ENCODE measurements at places on chromosomes 5 and 9.
A peak's percentile ranks its signal among the peaks of the same experiment; 100 is the strongest.

GRCh38 chr5:159403906-159404681 lies 73.8 kb upstream of the IL12B start:
- DNase-seq = no peak

DNA sequence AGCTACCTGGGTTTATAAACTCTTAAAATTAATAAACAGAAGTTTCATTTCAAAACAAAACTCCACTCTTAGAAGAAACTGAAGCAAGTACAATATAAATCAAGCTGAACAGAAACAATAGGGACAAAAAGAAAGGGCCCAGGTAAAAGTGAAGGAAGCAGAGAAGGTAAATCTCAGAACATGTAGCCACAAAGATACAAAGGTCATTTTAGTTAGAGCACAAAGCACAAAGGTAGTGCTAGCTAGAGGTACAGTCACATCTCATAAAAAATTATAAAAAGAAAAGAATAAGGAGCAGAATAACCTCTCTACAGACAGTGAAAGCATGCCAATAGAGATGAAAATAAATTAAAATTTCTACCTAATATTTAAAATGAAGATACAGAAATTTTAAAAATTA lies 90.4 kb upstream of the C5orf63 start:
- DNase-seq = no peak

GRCh38 chr5:72448368-72448767 lies 58.8 kb downstream of the ZNF366 start:
- no peak for DNase-seq

GRCh38 chr9:19404283-19405075 lies 4.3 kb upstream of the ACER2 start:
- DNase-seq = no peak

DNA sequence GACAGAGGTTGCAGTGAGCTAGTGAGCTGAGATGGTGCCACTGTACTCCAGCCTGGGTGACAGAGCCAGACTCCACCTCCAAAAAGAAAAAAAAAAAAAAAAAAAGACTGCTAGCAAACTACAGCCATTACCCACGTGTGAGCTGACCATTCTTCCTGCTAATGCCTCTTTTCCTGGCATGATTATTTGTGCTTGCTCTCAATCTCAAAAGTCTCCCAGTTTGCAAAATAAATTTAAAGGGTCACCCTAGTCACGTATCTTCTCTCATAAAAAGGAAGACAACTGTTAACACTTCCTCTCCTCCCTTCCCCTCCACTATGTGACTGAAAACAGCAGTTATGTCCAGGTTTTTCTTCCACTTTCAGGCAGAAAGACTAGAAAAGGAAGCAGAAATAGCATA lies 37.2 kb downstream of the TRIM36 start:
- no peak for DNase-seq

DNA sequence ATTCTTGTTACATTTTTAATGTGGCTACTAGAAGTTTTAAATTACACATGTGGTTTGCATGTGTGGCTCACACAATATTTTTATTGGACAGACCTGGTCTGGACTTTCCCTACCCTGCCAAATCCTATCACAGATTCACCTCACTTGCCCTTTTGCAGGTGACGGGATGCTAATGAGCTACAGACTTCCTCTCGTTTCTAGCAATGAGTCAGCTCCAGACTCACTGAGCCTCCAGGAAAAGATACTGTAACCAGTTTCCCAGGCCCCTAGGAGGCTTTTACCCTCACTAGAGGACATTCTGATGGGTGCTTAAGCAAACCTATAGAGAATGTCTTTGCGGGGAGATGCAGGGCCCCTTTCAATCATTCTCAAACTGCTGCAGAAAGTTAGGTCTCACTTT lies 135.4 kb downstream of the WDR41 start:
- peak; percentile 12 for DNase-seq

- no peak for DNase-seq
Measured at GRCh38 chr9:86242071-86242470, 17.4 kb downstream of the C9orf153 start.

DNA sequence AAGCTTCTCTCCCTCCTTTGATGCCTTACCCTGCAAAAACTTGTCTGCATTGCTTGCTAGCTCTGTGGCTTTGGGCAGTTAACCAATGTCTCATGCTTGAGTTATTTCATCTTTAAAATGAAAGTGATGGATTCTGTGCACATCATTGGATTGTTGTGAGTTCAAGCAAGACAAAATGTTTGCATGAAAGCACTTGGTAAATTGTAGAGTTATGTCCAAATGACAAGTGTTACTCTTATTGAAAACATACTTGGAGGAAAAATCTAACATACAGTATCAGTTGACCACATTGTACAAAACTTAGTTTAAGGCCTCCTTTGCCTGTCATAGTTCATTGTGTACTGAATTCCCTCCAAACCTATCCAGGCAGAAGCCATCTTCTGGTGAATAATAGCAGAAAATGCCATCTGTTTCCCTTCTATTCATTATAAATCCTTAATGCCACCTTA lies 30.0 kb downstream of the TGFBR1 start:
- DNase-seq = no peak

GRCh38 chr9:27110181-27110580 lies 1.2 kb downstream of the TEK start:
- no peak for DNase-seq

DNA sequence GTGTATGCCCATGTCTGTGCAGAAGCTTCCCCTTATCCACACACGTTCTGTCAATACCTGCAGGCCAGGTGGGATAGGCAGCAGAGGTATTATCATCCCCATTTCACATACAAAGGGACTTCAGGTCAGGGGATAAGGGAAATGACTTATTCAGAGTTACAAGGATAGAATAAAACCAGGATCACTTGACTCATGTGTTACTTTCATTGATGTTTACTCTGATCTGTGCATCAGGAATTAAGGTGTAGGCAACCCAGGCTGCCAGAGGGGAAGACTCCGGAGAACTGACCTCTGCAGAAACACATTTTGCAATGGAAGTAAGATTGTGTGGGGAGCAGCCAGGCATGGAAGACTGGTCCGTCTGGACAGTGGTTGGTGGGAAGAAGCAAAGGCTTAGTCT lies 74.2 kb upstream of the FSTL4 start:
- no peak for DNase-seq

- DNase-seq = no peak
Measured at GRCh38 chr5:141343242-141343952, at the start of gene PCDHGA3. TSS of gene PCDHGA3 (plus strand) at chr5:141343829. CDS start at chr5:141344034, 205 bp downstream.

- DNase-seq = no peak
Measured at GRCh38 chr5:4191041-4191440, 595.4 kb downstream of the IRX1 start.

DNA sequence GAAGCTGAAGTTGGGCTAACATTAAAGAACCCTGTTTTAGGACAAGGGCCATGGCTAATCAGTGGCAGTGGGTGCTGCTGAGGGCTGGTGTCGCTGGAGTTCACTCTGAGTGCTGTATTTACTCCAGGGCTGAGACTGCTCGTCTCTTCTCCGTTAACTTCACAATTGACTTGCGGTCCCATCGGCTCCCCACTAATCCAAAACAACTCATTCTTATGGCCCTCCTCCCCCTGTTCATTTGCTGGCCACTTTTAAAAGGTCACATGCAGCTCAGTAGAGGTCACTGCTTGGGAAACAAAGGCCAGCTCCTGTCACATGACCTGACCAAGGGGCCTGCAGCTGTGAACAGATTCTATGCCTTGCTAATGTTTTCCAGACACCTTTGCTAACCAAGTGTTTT lies 38.4 kb downstream of the PTCH1 start:
- DNase-seq = no peak

DNA sequence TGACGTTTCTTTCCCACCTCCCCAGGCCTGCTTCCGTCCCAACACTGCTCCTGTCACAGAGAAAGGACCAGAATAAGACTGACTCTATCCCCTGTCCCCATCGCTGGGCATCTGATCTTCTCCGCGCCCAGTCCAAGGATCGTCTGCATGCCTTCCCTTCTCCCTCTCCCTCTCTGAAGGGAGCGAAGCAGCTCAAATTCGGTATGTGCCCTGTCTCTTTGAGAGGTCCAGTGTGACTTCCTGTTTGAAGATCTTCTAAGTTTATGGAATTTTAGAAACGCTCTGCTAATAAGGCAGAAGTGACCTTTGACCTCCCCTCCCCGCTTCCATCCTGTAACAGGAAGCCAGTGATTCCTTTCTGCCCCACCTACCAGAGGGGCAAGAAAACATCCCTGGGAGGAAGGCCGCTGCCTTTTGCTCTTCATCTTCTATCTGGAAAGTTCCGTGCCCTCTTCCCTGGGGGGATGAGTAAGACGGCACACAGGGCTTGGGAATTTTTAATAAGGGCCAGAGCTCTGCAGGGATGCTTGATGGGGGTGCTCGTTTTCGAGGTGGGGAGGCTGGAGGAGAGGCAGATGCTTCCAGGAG lies 40.7 kb upstream of the RNU6ATAC start:
- no peak for DNase-seq

DNA sequence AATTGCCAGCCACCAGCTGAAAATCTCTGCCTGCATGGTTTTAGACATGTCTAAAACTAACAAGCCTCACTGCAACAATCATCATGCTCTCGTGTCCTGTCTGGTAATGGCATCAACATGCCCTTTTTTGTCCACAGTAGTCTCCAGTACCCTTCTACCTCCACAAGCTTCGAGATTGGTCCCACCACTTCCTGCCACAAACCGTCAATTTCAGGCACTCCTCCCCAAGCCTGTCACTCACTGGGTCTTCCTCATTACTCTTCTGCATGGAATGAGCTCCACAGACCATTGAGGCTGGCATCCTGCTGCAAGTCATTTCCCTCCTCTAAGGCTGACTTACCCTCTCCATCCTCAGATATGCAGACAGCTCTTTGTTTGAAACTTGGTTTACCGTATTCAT lies 9.0 kb downstream of the LPAR1 start:
- no peak for DNase-seq

- DNase-seq = no peak
Measured at GRCh38 chr5:32051796-32052195, 122.3 kb downstream of the GOLPH3 start.

DNA sequence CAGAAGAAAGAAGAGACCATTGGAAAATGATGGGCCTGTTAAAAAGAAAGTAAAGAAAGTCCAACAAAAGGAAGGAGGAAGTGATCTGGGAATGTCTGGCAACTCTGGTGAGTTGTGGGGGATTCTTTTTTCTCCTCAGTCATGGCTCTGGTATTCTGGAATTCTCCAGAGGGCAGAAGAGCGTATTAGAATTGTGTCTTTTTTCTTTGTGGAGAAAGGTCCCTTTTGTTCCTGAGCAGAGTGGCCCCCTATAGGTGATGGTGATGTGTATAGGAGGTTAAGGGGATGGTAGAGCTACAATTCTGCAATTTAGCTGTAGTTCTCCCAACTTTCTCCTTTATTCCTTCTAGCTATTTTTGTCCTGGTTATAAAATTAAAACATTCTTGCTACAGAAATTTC lies 1.6 kb upstream of the DHFR start:
- no peak for DNase-seq

- no peak for DNase-seq
Measured at GRCh38 chr5:42948961-42949347, 91.2 kb downstream of the ANXA2R start.

DNA sequence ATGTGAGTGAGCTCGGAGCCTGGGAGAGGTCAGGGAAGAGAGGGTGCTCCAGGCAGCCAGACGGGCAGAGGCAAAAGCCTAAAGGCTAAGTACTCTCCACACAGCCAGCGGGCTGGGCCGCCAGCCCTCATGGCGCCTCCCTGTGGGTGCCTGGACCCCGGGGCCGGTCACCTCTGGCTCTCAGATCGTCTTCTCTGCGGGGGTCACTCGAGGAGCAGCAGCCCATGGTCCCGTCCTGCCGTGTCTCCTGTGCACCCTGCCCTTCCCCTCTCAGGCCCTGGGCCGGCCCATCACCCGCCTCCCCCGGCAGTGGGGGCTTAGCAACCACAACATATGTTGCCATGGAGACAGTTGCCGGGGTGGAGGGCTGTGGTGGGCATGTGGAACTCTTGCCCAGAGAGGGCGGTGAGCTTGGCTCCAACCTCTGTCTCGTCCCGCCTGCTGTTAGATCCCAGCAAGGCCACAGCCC lies 4.2 kb downstream of the AK1 start:
- no peak for DNase-seq

- no peak for DNase-seq
Measured at GRCh38 chr9:4855841-4856240, 63.1 kb downstream of the RCL1 start.

GRCh38 chr5:180127682-180128670 lies 56.4 kb upstream of the RNF130 start:
- DNase-seq = no peak

GRCh38 chr5:155008669-155009068 lies 4.9 kb upstream of the KIF4B start:
- DNase-seq = no peak

DNA sequence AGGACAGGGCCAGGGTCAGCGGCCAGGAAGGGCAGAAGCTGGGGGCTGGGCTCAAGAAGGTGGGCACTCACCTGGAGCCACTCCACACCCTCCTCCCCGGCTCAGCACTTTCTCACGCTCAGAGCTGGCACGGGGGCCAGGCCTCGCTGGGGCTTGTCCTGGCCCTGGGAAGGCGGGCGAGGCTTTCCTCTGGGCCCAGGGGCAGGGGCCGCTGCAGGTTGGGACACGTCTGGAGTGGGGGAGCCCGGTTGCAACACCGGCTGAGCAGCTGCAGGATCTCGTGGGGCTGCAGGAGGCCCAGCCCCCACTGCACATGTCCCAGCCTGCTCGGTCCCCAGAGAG lies 38.9 kb upstream of the EGFL7 start:
- no peak for DNase-seq

GRCh38 chr5:179215576-179215975 lies 129.7 kb downstream of the ADAMTS2 start:
- DNase-seq = no peak

DNA sequence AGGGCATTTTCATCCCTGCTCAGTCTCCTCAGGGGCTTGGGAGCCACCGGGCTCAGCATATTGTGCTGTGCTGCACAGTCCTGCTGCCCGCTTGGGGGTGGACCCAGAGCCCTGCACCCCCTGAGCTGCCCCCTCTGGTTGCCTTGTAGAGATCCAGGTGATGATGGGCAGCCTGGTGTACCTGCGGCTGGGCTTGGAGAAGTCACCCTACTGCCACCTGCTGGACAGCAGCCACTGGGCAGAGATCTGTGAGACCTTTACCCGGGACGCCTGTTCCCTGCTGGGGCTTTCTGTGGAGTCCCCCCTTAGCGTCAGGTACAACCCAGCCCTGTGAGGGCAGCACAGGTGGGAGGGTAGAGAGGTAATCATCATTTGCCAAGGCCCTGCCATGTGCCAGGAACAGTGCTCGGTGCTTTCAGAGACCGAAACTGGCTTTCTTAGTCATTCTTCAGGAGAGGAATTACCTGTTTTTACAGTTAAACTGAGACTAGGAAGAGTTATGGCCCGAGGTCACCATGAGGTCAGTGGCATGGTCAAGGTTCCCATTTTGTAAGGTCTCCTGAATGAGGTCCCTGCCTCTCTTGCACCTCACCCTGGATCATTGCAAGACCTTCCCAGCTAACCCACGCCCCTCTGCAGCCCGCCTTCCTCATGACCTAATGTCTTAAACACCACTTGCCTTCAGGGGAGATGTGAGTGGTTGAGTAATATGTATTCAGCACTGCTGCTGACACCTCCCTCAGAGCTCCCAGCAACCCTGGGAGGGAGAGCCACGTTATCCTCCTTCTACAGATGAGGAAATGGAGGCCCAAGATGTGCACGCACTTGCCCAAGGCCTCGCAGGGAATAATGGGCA lies 7.5 kb downstream of the NHP2 start:
- peak; percentile 29 for DNase-seq
